ENCODE measurements at places on chromosomes 1 and 21.
A peak's percentile ranks its signal among the peaks of the same experiment; 100 is the strongest.

DNA sequence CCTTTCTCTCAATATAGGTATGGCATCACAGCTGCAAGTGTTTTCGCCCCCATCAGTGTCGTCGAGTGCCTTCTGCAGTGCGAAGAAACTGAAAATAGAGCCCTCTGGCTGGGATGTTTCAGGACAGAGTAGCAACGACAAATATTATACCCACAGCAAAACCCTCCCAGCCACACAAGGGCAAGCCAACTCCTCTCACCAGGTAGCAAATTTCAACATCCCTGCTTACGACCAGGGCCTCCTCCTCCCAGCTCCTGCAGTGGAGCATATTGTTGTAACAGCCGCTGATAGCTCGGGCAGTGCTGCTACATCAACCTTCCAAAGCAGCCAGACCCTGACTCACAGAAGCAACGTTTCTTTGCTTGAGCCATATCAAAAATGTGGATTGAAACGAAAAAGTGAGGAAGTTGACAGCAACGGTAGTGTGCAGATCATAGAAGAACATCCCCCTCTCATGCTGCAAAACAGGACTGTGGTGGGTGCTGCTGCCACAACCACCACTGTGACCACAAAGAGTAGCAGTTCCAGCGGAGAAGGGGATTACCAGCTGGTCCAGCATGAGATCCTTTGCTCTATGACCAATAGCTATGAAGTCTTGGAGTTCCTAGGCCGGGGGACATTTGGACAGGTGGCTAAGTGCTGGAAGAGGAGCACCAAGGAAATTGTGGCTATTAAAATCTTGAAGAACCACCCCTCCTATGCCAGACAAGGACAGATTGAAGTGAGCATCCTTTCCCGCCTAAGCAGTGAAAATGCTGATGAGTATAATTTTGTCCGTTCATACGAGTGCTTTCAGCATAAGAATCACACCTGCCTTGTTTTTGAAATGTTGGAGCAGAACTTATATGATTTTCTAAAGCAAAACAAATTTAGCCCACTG lies 11.5 kb downstream of the HIPK1 start:
- peak; percentile 56 for DNase-seq

GRCh38 chr1:156406251-156406650 lies 37.2 kb downstream of the RHBG start:
- DNase-seq = no peak

DNA sequence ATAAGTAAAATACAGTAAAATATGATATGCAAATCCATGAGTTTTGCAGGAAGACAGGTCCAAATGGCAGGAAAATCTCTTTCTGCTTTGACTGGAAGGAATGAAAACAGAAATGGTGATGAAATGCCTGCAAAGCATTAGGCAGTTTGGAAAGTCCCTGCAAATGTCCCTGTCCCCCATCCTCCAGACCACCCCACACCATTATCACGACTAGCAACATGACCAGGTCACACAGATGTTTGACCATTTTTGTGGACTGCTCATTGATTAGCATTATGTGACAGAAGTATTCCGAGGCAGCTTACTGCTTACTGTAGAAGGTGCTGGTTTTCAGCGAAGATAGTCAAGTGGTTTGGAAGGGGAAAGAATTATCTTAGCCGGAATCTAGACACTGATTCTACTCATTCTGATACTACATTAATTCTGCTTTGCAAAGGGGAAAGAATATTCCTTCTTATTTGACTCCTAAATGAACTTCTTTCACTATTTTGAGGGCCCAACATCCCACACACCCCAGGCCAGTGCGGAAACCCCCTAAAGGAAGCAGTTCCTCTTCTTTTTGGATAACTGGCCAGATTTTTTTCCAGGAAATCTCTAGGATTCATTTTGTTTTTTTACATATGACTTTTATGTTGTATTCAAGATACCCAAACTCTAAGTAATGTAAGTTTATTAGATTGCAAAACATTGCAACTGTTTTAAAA lies 9.5 kb upstream of the CR2 start:
- DNase-seq = no peak

- DNase-seq = no peak
Observed at GRCh38 chr1:61581251-61581650, 143.7 kb downstream of the TM2D1 start.

- DNase-seq = no peak
Observed at GRCh38 chr1:79549201-79549600, 542.7 kb upstream of the ADGRL4 start.

Measured in activated naive CD4-positive, alpha-beta T cell treated with anti-CD3 and anti-CD28 coated beads, Interleukin-2, amount 10 ng/mL, durations not matched to agents 7 days and 5 days (primary cell).